ENCODE measurements at places on chromosomes 16 and 17.

DNA sequence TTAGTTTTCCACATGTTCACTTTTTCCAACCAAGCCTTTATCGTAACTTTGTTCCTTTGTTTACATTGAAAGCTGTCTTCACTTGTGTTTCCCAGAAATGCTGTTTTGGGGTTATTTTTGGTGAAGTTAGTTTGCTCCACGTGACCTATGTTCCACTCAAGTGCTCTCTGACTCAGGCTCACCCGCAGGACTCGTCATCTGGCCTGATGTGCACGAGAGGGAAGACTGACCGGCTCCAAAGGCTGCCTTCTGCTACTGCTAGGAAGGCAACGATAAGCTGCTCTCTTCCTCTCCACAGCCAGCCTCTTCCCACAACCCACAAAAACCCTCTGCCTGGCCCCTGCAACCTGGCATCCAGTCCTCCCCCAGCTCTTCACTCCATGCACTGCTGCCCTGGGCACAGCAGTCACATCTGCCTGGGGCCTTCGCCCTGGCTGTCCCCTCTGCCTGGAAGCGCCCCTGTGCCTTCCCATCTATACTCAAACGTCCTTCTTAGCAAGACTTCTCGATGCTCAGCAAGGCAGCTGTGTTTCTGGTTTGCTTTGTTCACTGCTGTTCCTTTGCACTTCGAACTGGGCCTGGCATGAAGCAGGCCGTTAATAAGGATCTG, 28.0 kb downstream of the ZCCHC14 start:
- DNase-seq, result peak; percentile 91

DNA sequence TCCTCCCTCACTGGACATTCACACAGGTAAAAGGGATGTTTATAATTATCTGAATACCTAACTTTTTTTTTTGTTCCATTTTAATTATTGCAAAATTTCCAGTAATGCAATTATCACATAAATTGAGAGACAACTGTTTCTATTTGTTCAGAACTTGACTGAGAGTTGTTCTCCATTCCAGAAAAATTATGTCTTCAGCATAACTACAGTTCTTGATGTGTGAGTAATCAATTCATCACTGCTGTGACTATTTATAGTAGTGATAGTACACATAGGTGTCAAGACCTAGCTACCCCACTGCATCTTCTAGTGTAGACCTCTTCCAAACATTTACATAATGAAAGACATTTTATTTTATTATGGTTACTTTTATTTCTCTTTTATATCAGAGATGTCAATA, 5.8 kb upstream of the TNRC6A start:
- no peak for DNase-seq

- DNase-seq, result peak; percentile 4
These were observed 30.0 kb upstream of the ANKRD40CL start for GRCh38 chr17:50797135-50797810.

- DNase-seq, result no peak
These were observed 67.6 kb upstream of the SREBF1 start for GRCh38 chr17:17904166-17905035.

GRCh38 chr16:54484700-54485099, 198.1 kb upstream of the IRX3 start:
- no peak for DNase-seq

- DNase-seq, result no peak
These were observed 30.4 kb downstream of the ERN1 start for GRCh38 chr17:64099543-64099942.

DNA sequence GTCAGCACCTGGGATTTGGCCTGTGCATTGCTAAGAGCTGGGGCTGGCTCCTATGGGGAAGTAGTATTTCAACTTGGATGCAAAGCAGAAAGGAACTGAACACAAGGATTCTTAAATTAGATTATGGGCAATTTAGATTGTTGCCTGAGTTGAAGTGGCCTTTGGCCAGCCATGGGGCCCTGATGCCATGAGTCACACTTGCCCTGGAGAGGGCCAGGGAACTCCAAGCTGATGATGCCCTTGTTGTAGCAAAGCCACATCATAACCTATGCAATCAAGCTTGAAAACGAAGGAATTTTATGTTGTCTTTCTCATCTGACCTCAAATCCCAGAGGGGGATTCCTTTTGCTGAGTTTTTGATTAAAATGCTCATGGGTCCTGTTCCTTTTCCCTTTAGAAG, 3.9 kb upstream of the SPATA32 start:
- peak; percentile 82 for DNase-seq

- no peak for DNase-seq
These were observed 290 bp downstream of the TOB1 start for GRCh38 chr17:50865868-50866260.

- DNase-seq, result peak; percentile 72
These were observed 10.7 kb upstream of the CENPV start for GRCh38 chr17:16363749-16364536.

- DNase-seq, result peak; percentile 50
These were observed 88.2 kb upstream of the FA2H start for GRCh38 chr16:74862743-74863244.

- no peak for DNase-seq
These were observed 3.2 kb downstream of the ACSF3 start for GRCh38 chr16:89096768-89097391.

- no peak for DNase-seq
These were observed 25.8 kb upstream of the HLF start for GRCh38 chr17:55238931-55239297.

DNA sequence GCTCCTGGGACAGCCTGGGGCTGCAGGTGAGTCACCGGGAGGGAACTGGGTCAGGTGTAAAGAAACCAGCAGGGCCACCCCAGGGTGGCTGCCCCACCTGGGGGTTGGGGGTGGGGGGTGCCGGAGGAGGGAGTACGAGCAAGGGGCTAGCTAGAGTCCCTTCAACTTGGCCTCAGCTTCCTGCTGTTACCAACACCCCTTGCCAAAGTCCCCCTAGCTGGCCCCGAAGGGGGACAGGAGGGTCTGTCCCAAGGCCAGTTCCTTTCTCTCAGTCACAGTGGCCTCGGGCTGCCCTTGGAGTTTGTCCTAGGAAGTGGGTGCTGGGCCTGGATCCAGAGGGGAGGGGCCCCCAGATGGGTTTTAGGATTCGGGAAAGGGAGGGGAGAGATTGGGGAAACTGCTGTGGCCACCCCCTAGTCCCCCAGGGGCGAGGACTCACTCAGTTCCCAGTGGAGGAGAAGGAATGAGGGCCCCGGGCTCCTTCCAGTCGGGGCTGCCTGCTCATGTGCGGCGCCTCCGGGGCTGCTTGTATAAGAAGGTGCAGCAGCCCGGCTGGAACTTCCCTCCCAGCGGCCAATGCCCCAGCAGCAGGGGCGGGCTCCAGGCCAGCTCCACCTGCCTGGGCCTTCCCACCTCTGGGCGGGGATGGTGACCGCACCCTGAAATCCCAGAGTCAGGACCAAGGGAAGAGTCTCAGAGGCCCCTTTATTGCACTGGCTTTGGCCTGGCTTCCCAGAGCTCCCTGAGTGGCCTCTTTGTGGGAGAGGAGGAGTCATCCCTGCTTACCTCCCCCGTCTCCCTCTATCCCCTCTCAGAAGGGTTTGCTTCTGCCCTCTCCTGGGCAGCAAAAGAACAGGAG, 7.3 kb downstream of the ARHGAP27 start:
- DNase-seq, result peak; percentile 68

GRCh38 chr17:80969030-80969673, 22.5 kb upstream of the CHMP6 start:
- DNase-seq, result no peak

GRCh38 chr16:3650631-3651265, 3.7 kb upstream of the DNASE1 start:
- no peak for DNase-seq

- no peak for DNase-seq
These were observed 38.8 kb downstream of the RGS9 start for GRCh38 chr17:65175952-65176351.

DNA sequence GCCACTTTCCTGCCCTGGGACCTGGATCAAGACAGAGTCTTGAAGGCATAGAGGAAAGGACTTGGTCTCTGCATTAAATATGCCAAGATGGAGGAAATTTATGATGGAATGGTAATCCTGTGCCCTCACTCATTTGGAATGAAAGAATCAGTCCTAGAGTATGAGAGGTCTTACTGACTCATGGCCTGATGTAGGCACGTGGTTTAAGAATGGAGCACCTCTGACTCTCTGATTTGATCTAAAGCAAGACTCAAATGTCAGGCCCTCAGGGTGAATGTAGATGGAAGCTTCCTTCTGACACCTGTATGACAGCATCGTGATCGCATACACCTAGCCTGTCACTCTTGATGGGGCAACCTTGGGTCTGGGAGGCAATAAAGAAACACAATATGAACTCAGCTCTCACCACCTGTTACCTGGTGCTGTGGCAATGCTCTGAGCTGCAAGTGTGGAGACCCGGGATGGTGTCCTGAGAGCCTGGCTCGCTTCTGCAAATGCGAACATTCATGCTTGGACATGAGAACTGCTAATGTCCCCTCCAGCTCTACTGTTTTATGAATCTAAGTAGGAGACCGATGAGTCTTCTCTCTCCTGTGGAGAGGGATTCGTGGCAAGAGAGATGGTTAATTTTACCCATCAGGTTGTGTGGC, 229.9 kb downstream of the ABCC12 start:
- no peak for DNase-seq

DNA sequence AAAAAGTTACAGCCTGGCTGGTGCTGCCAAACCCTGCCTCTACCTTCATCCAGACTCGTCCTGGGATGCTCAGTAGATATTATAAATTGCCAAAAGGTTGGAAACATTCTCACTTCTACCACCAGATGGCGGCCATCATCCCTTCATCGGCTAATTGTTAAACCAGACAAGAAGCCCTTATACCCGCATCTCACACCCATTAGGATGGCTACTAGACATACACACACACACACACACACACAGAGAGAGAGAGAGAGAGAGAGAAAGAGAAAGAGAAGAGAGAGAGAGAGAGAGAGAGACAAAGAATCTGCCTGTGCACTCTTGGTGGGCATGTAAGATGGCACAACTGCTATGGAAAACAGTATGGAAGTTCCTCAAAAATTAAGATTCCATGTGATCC, 15.0 kb upstream of the SCIMP start:
- peak; percentile 83 for DNase-seq

GRCh38 chr16:67278773-67279295, 498 bp upstream of the PLEKHG4 start:
- DNase-seq, result no peak

DNA sequence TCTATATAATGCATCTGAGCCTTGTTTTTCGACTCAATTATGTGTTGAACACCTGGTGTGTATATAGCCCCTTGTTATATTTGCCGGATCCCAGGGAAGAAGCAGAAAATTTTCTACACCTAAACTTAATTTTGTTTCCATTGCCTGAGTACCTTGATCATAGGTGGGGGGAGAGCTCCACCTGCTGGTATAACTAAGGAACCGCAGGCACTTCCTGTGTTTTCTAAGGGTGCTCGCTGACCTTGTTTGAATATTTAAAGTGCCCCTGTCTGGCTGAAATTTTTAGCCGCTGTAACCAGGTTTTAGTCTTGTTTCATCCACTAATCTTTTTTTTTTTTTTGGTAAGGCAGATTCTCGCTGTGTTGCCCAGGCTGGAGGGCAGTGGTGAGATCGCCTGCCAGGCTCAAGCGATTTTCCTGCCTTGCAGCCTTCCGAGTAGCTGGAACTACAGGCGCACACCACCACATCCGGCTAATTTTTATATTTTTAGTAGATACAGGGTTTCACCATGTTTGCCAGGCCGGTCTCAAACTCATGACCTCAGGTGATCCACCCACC, 6.5 kb upstream of the NUBP1 start:
- peak; percentile 56 for DNase-seq

Data from astrocyte of the spinal cord (primary cell).